ENCODE measurements at places on chromosomes 11 and 22.

DNA sequence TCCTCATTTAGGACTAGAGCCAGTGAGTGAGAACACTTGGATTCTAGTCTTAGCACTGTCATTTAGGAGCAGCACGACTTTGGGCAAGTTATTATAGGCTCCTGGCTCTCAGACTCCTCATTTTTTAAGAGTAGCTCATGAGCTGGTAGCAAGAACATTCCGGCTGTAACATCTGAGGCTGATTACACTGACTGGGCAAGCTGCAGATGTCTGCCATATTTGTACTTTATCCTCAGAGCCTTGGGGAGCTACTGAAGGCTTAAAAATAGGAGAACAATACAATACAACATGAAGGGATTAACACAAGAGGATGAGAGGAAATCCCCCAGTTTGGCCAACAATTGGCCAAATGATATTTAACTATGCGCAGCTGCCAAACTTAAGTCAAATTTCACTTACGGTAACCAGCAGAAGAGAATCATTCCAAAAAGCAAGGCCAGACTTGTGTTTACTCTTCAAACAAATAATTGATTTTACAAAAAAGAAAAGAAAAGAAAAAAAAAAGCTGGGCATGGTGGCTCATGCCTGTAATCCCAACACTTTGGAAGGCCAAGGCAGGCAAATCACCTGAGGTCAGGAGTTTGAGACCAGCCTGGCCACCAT is 113.1 kb upstream of the ARHGAP42 start:
- no peak for DNase-seq

DNA sequence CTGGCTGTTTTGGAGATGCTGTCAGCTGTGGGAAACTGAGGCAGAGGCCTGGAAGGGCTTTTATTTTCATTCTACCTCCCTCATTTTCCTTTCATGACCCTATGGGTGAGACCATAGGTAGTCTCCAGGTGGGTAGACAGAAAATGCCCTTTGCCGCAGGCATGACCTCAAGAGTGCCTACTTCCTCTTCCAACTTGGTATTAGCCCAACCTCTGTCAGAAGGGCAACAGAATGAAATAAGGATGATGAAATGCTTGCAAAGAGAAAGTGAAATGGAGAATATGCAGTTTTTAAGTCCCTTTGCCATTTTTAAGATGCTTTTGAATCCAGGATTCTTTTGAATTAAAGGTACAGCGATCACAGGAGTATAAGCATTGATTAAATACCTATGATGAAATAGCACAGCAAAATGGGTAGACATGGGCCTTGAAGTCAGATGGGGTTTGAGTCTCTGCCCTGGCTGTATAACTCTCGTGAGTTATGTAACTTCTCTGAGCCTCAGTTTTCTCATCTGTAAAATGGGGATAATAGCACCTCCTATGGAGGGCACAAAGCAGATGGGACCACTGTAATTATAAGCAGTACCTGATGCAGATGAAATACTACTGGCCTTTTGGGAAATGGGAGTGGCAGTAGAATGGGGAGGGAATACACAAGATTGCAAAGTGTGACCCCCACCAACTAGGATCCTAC is 3.7 kb downstream of the ASPHD2 start:
- DNase-seq: no peak

DNA sequence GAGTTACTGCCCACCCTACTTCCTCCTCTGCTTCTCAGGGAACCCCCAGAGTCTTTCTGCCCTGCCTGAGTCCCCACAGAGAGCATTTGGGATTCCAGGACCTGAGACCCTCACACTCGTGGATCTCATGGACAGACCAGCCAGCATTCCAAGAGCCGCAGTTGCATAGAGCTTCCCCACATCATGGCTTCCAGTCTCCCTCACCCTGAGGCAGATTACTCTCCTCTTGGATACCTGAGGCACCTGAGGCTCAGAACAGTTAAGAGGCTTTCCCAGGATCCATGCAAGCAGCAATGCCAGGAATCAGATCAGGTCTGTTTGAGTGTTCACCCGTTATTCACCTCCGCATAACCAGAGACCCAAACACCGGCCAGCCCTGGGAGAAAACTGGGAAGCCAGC is 102.2 kb downstream of the TRIM29 start:
- no peak for DNase-seq

DNA sequence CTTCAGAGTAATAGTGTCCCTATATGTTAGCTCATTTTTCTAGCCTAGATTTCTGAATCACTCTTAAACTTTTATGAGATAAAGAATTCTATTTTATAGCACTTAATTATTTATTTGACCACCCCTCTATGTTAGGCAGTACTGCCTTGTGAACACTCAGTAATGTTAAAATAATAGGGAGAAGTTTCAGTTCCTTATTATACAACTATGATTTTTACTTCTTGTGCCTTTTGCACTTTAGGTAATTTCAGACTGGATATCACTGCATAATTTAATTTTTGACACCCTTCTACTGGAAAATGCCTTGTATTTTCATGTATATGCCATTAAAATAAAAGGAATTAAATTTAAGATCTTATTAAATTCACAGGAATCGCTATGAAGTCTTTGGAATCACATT is 3.1 kb downstream of the BCO2 start:
- DNase-seq: no peak

GRCh38 chr11:109971184-109971523 is 122.0 kb upstream of the ZC3H12C start:
- DNase-seq: no peak
